ENCODE measurements at places on chromosomes 13 and 19. TPM values are rescaled to one million over a fixed set of nuclear protein-coding genes. Genes with fewer than 3 reads are reported as not detected.
A peak's percentile ranks its signal among the peaks of the same experiment; 100 is the strongest.

The ZBTB32 gene
- total RNA-seq, result 0.50 TPM

GRCh38 chr13:31697290-31697689 lies 42.0 kb upstream of the RXFP2 start:
- no peaks in the 10 kb centered on the region for H3K4me1 ChIP-seq
- no peak for DNase-seq
- H3K27me3 ChIP-seq, result no peaks in the 10 kb centered on the region
- no peak overlapping the region for H3K4me3 ChIP-seq

DNA sequence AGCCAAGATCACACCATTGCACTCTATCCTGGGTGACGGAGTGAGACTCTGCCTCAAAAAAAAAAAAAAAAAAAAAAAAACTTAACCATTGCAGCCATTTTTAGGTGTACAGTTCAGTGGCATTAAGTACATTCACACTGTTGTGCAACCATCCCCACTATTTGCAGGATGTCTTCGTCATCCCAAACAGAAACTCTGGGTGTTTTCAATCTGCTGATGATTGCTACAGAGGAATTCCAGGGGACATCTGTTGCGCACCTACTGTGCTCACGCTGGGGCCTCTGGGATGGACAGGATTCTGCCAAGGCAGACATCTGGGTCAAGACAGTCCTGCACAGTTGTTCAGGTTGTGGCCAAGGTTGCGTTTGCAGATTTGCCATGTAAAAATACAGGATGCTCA lies 2.4 kb upstream of the APOC4 start:
- DNase-seq, result no peak
- no peaks in the 10 kb centered on the region for H3K4me1 ChIP-seq
- H3K4me3 ChIP-seq, result no peak overlapping the region
- H3K27ac ChIP-seq, result no peak overlapping the region
- no peaks in the 10 kb centered on the region for H3K36me3 ChIP-seq
- H3K27me3 ChIP-seq, result no peaks in the 10 kb centered on the region

GRCh38 chr13:27721681-27722080 lies 70.6 kb upstream of the GSX1 start:
- H3K4me1 ChIP-seq, result no peaks in the 10 kb centered on the region
- peaks cover 4% of the 10 kb centered on the region for H3K27me3 ChIP-seq
- H3K27ac ChIP-seq, result no peak overlapping the region
- no peak for DNase-seq
- H3K36me3 ChIP-seq, result no peaks in the 10 kb centered on the region

The WDR62 gene
- total RNA-seq, result 1.7 TPM

GRCh38 chr19:48637948-48638830 lies 1.0 kb upstream of the DBP start:
- H3K27me3 ChIP-seq, result no peaks in the 10 kb centered on the region
- H3K4me1 ChIP-seq, result peaks cover 37% of the 10 kb centered on the region
- peak overlapping the region; percentile 52 for H3K4me3 ChIP-seq
- DNase-seq, result peak; percentile 97
- H3K27ac ChIP-seq, result peak overlapping the region; percentile 88

GRCh38 chr19:45442778-45443461 lies 19.2 kb upstream of the ERCC1 start:
- peak overlapping the region; percentile 39 for H3K4me3 ChIP-seq
- peak; percentile 47 for DNase-seq
- H3K27me3 ChIP-seq, result no peaks in the 10 kb centered on the region
- H3K4me1 ChIP-seq, result peaks cover 45% of the 10 kb centered on the region
- H3K36me3 ChIP-seq, result no peaks in the 10 kb centered on the region

The TYROBP gene
- total RNA-seq, result 17.3 TPM

GRCh38 chr19:43639519-43640423 lies at the start of gene CADM4:
CADM4 (minus strand) TSS chr19:43639850; CDS start chr19:43639790, 60 bp downstream.
- peak; percentile 58 for DNase-seq
- H3K27ac ChIP-seq, result no peak within 1 kb of the TSS
- H3K36me3 ChIP-seq, result no peaks in the 10 kb centered on the region
- peaks cover 13% of the 10 kb centered on the region for H3K27me3 ChIP-seq
- peaks cover 10% of the 10 kb centered on the region for H3K4me1 ChIP-seq

The ZNRF4 gene
- not detected for total RNA-seq

GRCh38 chr19:593505-593904 lies 3.8 kb downstream of the HCN2 start:
- H3K4me1 ChIP-seq, result peaks cover 9% of the 10 kb centered on the region
- peaks cover 5% of the 10 kb centered on the region for H3K27me3 ChIP-seq
- H3K4me3 ChIP-seq, result no peak overlapping the region
- H3K27ac ChIP-seq, result no peak overlapping the region
- no peak for DNase-seq

- no peak for DNase-seq
- no peaks in the 10 kb centered on the region for H3K36me3 ChIP-seq
- no peak overlapping the region for H3K4me3 ChIP-seq
- no peaks in the 10 kb centered on the region for H3K4me1 ChIP-seq
- H3K27ac ChIP-seq, result no peak overlapping the region
These were observed 247.4 kb downstream of the OXGR1 start for GRCh38 chr13:96746886-96747285.

The IGFL1 gene
- not detected for total RNA-seq

The REEP6 gene
- total RNA-seq, result 2.9 TPM

The ZNF222 gene
- 11.4 TPM for total RNA-seq

- DNase-seq, result peak; percentile 41
- H3K27ac ChIP-seq, result no peak overlapping the region
- H3K4me1 ChIP-seq, result peaks cover 87% of the 10 kb centered on the region
- H3K4me3 ChIP-seq, result no peak overlapping the region
- H3K36me3 ChIP-seq, result no peaks in the 10 kb centered on the region
- no peaks in the 10 kb centered on the region for H3K27me3 ChIP-seq
These were observed 19.8 kb downstream of the RBM26 start for GRCh38 chr13:79386125-79386826.

The EXOC3L2 gene
- total RNA-seq, result not detected

The LPAR6 gene
- total RNA-seq, result 89.0 TPM

GRCh38 chr13:80979035-80979641 lies 638.2 kb upstream of the SPRY2 start:
- no peaks in the 10 kb centered on the region for H3K36me3 ChIP-seq
- no peak for DNase-seq
- no peaks in the 10 kb centered on the region for H3K27me3 ChIP-seq
- no peaks in the 10 kb centered on the region for H3K4me1 ChIP-seq
- no peak overlapping the region for H3K27ac ChIP-seq

DNA sequence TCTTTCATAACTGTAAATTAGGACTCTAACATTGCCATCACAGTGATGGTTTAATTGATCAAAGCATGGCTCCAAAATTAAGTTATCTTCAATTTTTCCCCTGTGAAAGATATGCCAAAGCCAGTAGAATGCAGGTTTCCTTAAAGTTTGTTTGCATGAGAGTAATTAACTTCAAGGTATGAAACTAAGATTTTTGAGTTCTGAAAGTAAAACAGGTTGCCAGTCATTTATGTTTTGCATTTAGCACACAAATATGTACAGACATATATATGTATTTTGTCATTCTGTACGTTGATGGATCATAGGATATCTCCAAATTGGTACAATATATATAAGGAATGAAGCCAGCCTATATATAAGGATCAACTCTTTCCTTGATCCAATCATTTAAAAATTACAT lies 23.6 kb upstream of the NDFIP2 start:
- no peak for DNase-seq
- H3K27me3 ChIP-seq, result no peaks in the 10 kb centered on the region
- no peaks in the 10 kb centered on the region for H3K36me3 ChIP-seq
- H3K4me1 ChIP-seq, result peaks cover 12% of the 10 kb centered on the region
- H3K4me3 ChIP-seq, result no peak overlapping the region

DNA sequence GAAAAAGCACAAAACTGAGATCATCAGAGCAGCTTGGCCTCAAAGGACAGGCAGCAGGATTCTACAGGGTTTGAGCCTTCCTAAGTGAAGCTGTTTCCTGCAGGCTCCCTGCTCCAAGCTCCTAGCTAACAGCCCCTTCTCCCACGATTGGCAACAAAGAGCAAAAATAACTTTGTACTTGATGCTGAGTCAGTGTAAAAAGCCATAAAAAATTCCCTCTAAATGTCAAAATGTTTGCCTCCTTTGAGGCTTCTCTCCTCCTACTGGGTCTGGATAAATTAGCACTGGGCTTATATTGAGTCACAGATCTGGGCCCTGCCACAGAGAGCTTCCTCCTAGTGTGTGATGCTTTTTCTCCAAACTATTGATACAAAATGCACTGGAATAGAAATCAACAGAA lies 153.3 kb downstream of the TNFRSF19 start:
- DNase-seq, result no peak
- no peaks in the 10 kb centered on the region for H3K27me3 ChIP-seq
- no peak overlapping the region for H3K27ac ChIP-seq
- no peak overlapping the region for H3K4me3 ChIP-seq
- no peaks in the 10 kb centered on the region for H3K4me1 ChIP-seq

GRCh38 chr13:59441596-59442280 lies 722.0 kb downstream of the DIAPH3 start:
- no peak for DNase-seq
- H3K4me1 ChIP-seq, result no peaks in the 10 kb centered on the region
- no peak overlapping the region for H3K27ac ChIP-seq
- H3K36me3 ChIP-seq, result no peaks in the 10 kb centered on the region

The TDRD12 gene
- 1.9 TPM for total RNA-seq

DNA sequence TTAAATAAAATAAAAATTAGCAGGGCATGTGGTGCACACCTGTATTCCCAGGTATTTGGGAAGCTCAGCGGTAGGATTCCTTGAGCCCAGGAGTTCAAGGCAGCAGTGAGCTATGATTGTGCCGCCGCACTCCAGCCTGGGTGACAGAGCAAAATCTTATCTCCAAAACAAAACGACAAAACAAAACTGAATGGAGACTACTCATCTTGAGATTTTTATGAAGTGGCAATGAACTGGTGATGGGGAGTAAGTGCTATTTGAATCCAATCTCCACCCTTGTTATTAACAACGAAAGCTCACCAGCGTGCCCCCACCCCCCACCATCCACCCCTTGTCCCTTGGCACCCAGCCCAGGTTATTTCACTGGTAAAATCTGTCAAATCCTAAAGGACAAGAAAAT lies 45.2 kb upstream of the URI1 start:
- H3K27ac ChIP-seq, result no peak overlapping the region
- no peak for DNase-seq
- no peak overlapping the region for H3K4me3 ChIP-seq
- H3K27me3 ChIP-seq, result no peaks in the 10 kb centered on the region

- H3K4me3 ChIP-seq, result no peak overlapping the region
- H3K4me1 ChIP-seq, result peaks cover 15% of the 10 kb centered on the region
- no peaks in the 10 kb centered on the region for H3K27me3 ChIP-seq
- no peaks in the 10 kb centered on the region for H3K36me3 ChIP-seq
- peak; percentile 33 for DNase-seq
These were observed 167.1 kb downstream of the LMO7 start for GRCh38 chr13:75803164-75803611.

DNA sequence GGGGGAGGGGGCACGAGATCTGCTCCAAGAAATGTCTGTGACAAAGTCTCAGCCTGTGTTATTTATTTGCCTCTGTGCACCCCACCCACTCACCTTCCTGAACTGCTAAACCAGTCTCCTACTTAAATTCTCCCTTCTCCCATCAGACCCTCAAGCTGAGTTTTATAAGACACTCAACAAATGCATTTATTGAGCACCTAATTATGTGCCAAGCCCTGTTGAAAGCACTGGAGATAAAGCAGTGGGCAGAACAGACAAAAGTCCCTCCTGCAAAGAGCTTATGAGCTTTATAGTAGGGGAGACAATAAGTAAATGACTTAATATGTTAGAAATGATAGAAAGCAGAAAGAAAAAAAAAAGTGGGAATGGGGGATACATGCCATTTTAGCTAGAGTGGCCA lies 3.4 kb upstream of the FAM98C start:
- no peaks in the 10 kb centered on the region for H3K27me3 ChIP-seq
- no peak overlapping the region for H3K27ac ChIP-seq
- DNase-seq, result no peak

- H3K4me3 ChIP-seq, result no peak overlapping the region
- no peak for DNase-seq
- H3K27ac ChIP-seq, result no peak overlapping the region
- H3K36me3 ChIP-seq, result no peaks in the 10 kb centered on the region
These were observed 2.2 kb downstream of the HIF3A start for GRCh38 chr19:46299004-46299509.

The ERICH6B gene
- total RNA-seq, result not detected

DNA sequence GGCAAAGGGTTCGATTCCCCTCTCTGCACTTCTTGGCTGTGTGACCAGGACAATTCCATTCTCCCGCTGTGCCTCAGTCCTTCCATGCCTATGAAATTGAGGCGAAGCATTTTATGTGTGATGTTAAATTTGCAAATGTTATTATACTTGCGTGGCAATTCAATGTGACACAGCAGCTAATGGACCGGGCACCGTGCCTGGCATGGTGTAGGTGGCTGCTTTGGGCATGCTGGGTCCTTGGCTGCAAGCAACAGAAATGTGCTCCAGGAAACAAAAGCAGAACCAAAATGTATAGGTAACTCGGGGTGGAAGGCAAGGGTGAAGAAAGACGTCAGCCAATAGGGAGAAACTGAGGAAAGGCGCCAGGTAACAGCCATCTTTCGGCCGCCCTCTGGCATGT lies 37.1 kb downstream of the TINCR start:
- no peaks in the 10 kb centered on the region for H3K36me3 ChIP-seq
- no peak for DNase-seq
- no peak overlapping the region for H3K4me3 ChIP-seq
- H3K27me3 ChIP-seq, result no peaks in the 10 kb centered on the region

DNA sequence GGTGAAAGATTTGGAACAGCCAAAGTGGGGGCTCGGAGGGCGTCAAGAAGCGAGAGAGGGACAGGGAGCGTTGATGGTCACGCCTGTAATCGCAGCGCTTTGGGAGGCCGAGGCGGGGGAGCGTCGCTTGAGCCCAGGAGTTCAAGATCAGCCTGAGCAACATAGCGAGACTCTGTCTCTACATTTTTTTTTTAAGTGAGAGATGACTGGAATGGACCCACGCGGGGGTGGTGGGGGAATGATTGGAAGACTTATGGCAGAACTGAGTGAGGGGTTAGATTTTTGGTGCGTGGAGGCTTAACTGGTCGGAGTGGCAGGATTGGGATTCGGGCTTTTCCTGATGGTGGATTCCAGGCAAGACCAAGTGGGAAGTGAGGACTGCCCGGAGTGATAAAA lies 725 bp downstream of the PSMD8 start:
- DNase-seq, result no peak
- H3K27ac ChIP-seq, result peak overlapping the region; percentile 94
- H3K36me3 ChIP-seq, result peaks cover 21% of the 10 kb centered on the region
- H3K27me3 ChIP-seq, result no peaks in the 10 kb centered on the region
- H3K4me1 ChIP-seq, result peaks cover 30% of the 10 kb centered on the region

GRCh38 chr13:91311491-91311890 lies 36.0 kb upstream of the MIR17HG start:
- H3K27ac ChIP-seq, result no peak overlapping the region
- no peaks in the 10 kb centered on the region for H3K4me1 ChIP-seq
- no peak for DNase-seq
- no peak overlapping the region for H3K4me3 ChIP-seq

- H3K27ac ChIP-seq, result no peak overlapping the region
- no peak for DNase-seq
- no peaks in the 10 kb centered on the region for H3K4me1 ChIP-seq
- no peaks in the 10 kb centered on the region for H3K27me3 ChIP-seq
- no peak overlapping the region for H3K4me3 ChIP-seq
These were observed 267.1 kb downstream of the KLF5 start for GRCh38 chr13:73325723-73326558.

Data from CD4-positive, alpha-beta memory T cell (primary cell).